ENCODE measurements at places on chromosomes 4 and X. TPM values are rescaled to one million over a fixed set of nuclear protein-coding genes. Genes with fewer than 3 reads are reported as not detected.

- H3K36me3 ChIP-seq: no peaks in the 10 kb centered on the region
- no peaks in the 10 kb centered on the region for H3K27me3 ChIP-seq
- peak overlapping the region; percentile 81 for H3K27ac ChIP-seq
Measured at GRCh38 chrX:120485315-120485637, 16.2 kb upstream of the LAMP2 start.

GRCh38 chr4:123479944-123480343 lies 83.3 kb downstream of the SPRY1 start:
- DNase-seq: no peak
- H3K27ac ChIP-seq: no peak overlapping the region
- no peaks in the 10 kb centered on the region for H3K27me3 ChIP-seq
- H3K4me1 ChIP-seq: peaks cover 8% of the 10 kb centered on the region
- no peak overlapping the region for H3K4me3 ChIP-seq

DNA sequence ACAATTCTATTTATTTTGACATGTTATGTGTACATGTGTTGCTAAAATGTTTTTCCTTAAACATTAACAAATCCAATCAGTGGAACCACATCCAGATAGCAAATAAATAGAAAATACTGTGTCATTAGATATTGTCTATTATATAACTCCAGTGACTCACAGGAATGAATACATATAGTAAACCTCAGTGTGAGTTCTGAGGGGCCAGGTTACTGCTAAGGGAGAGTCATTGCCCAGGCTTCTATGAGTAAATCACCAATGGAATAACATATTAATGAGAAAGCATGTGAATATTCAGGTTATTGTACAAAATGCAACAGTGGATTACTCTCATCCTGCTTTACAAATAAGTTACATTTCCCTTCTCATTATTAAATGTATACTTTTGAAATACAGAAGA lies 27.2 kb downstream of the TACR3 start:
- no peaks in the 10 kb centered on the region for H3K27me3 ChIP-seq
- DNase-seq: no peak
- H3K4me1 ChIP-seq: no peaks in the 10 kb centered on the region
- H3K4me3 ChIP-seq: no peak overlapping the region
- H3K27ac ChIP-seq: no peak overlapping the region
- no peaks in the 10 kb centered on the region for H3K36me3 ChIP-seq

- H3K4me1 ChIP-seq: no peaks in the 10 kb centered on the region
- no peaks in the 10 kb centered on the region for H3K36me3 ChIP-seq
- H3K27me3 ChIP-seq: no peaks in the 10 kb centered on the region
- H3K27ac ChIP-seq: no peak overlapping the region
Measured at GRCh38 chrX:20046864-20047263, 56.0 kb upstream of the BCLAF3 start.

DNA sequence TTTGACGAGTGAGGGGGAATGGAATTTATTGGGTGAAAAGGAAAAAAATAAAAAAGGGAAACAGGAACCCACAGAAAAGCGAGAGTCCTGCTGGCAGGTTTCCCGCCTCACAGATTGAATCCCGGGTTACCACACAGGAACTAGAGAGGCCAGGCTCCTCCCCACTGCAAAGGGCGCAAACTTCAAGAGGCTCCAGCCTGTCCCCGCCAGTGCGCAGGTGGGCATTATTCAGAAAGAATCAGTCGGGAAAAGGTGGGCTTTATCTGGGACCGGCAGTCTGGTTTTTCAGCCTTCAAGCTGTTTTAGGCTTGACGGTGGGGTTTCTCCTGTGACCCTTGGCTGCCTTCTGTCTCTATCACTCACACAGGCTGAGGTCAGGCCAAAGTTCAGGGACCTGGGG lies 1496.8 kb downstream of the RPA4 start:
- H3K27me3 ChIP-seq: no peaks in the 10 kb centered on the region
- no peak for DNase-seq
- no peaks in the 10 kb centered on the region for H3K4me1 ChIP-seq
- no peak overlapping the region for H3K27ac ChIP-seq
- no peak overlapping the region for H3K4me3 ChIP-seq
- H3K36me3 ChIP-seq: no peaks in the 10 kb centered on the region

GRCh38 chr4:161936625-161937550 lies 226.9 kb downstream of the FSTL5 start:
- no peaks in the 10 kb centered on the region for H3K4me1 ChIP-seq
- H3K36me3 ChIP-seq: no peaks in the 10 kb centered on the region
- H3K27ac ChIP-seq: no peak overlapping the region

DNA sequence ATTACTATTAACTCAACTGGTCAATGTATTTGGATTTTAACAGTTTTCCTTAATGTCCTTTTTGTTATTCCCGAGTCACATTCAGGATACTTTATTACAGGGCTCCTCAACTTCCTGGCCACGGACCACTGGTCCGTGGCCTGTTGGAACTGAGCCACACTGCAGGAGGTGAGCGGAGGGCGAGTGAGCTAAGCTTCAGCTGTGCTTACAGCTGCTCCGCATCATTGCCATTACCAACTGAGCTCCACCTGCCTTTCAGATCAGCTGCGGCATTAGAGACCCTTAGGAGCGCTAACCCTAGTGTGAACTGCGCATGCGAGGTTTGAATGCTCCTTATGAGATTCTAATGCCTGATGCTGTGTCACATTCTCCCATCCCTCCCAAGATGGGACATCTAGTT lies 591.7 kb downstream of the CCSER1 start:
- no peak for DNase-seq
- no peak overlapping the region for H3K27ac ChIP-seq
- no peak overlapping the region for H3K4me3 ChIP-seq
- H3K27me3 ChIP-seq: no peaks in the 10 kb centered on the region
- no peaks in the 10 kb centered on the region for H3K4me1 ChIP-seq

- no peak overlapping the region for H3K4me3 ChIP-seq
- DNase-seq: no peak
- no peak overlapping the region for H3K27ac ChIP-seq
- no peaks in the 10 kb centered on the region for H3K36me3 ChIP-seq
Measured at GRCh38 chr4:90024519-90024918, 102.7 kb upstream of the CCSER1 start.

GRCh38 chr4:65738134-65738533 lies 67.8 kb upstream of the EPHA5 start:
- H3K4me3 ChIP-seq: no peak overlapping the region
- H3K27me3 ChIP-seq: no peaks in the 10 kb centered on the region
- H3K4me1 ChIP-seq: no peaks in the 10 kb centered on the region

GRCh38 chr4:115514675-115515074 lies 401.3 kb upstream of the NDST4 start:
- H3K36me3 ChIP-seq: no peaks in the 10 kb centered on the region
- no peak for DNase-seq
- no peak overlapping the region for H3K4me3 ChIP-seq
- no peaks in the 10 kb centered on the region for H3K4me1 ChIP-seq
- H3K27me3 ChIP-seq: no peaks in the 10 kb centered on the region

GRCh38 chr4:8433136-8433535 lies 7.4 kb downstream of the ACOX3 start:
- H3K4me1 ChIP-seq: peaks cover 30% of the 10 kb centered on the region
- H3K27ac ChIP-seq: no peak overlapping the region
- H3K27me3 ChIP-seq: no peaks in the 10 kb centered on the region
- H3K36me3 ChIP-seq: no peaks in the 10 kb centered on the region
- no peak for DNase-seq
- no peak overlapping the region for H3K4me3 ChIP-seq

DNA sequence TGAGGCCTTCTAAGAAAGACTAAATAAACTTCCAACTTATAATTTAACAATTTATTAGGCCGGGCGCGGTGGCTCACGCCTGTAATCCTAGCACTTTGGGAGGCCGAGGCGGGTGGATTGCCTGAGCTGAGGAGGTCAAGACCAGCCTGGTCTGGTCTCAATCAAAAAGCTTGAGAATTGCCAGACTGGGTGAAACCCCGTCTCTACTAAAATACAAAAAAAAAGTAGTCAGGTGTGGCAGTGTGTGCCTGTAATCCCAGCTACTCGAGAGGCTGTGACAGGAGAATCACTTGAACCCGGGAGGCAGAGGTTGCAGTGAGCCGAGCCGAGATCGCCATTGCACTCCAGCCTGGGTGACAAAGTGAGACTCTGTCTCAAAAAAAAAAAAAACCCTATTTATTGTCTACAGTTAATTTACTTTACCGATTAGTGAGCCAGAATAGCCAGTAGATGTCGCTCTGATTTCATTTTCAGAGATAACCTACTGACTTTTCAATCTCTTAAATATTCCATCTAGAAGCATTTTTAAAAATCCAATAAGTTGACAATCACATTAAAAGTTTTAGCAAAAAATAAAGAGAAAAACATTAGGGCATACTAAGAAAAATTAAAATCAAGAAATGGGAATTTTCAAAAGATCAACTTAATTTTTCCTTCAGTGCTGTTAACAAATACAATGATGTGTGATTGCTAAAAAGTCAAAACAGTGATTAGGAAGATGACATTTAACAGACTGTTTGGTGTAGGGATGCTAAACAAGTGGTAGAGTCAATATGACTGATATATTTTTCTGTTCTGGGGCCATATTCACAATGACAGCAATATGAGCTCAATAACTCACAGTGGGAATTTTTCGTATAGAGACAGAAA lies 4.3 kb upstream of the SHROOM3 start:
- H3K27me3 ChIP-seq: no peaks in the 10 kb centered on the region
- no peak overlapping the region for H3K27ac ChIP-seq
- DNase-seq: no peak
- H3K4me1 ChIP-seq: no peaks in the 10 kb centered on the region
- no peak overlapping the region for H3K4me3 ChIP-seq
- H3K36me3 ChIP-seq: no peaks in the 10 kb centered on the region

DNA sequence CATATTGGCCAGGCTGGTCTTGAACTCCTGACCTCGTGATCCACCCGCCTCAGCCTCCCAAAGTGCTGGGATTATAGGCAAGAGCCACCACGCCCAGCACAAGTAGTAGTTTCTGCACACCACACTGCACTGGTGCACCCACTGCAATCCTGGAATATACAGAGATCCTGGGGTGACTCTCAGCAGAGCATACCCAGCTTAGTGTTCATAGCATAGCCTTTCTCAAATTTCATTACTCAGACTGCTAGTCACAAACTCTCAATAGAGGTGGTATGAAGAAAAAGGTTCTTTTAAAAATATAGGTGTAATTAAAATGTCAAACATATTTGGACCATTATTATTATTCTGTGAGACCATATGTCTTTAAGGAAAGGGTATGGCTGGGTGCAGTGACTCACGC lies 6.2 kb upstream of the ARHGAP10 start:
- DNase-seq: no peak
- no peaks in the 10 kb centered on the region for H3K4me1 ChIP-seq
- H3K36me3 ChIP-seq: no peaks in the 10 kb centered on the region
- H3K4me3 ChIP-seq: no peak overlapping the region
- H3K27ac ChIP-seq: no peak overlapping the region

- no peaks in the 10 kb centered on the region for H3K4me1 ChIP-seq
- no peak overlapping the region for H3K4me3 ChIP-seq
- no peaks in the 10 kb centered on the region for H3K27me3 ChIP-seq
- H3K36me3 ChIP-seq: no peaks in the 10 kb centered on the region
- DNase-seq: no peak
Measured at GRCh38 chrX:32749070-32749469, 462.3 kb downstream of the DMD start.

DNA sequence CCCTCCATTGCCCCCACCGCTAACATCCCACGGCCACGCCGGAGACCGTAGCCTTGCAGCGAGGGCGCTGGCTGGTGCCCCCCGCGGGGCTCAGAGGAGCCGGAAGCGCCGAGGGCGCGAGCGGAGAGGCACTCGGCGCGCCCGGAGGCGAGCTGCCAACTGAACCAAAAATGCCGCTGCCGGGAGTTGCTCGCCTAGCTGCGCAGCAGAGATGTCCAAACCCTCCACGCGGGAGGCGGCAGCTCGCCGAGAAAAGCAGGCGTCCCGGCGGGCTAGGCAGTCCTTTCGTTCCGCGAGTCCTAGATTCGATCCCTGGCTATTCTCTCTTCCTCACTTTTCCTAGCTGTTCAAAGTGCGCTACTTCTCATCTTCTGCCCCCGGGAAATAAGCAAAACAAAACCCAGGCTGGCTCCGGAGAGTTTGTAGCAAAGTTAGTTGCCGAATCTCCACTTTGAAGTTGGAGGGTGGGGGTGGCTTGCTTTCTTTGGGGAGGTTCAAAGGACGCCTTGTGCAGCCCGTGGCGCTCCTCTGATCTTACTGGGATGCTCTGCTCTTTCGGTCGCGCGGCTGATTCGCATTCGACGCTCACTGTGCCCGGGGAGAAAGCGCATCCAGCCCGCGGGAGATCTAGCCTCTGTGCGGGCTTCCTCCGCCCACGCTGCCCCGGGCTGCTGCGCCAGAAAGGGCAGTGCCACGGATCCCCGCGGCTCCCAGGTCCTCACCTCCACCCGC lies 723 bp downstream of the NKX6-1 start:
- peak; percentile 74 for DNase-seq
- peak overlapping the region; percentile 65 for H3K4me3 ChIP-seq
- H3K27ac ChIP-seq: peak overlapping the region; percentile 72
- H3K4me1 ChIP-seq: no peaks in the 10 kb centered on the region
- no peaks in the 10 kb centered on the region for H3K36me3 ChIP-seq

- no peak overlapping the region for H3K4me3 ChIP-seq
- DNase-seq: no peak
- H3K4me1 ChIP-seq: no peaks in the 10 kb centered on the region
- H3K27ac ChIP-seq: no peak overlapping the region
Measured at GRCh38 chr4:61583696-61584095, 383.6 kb downstream of the ADGRL3 start.

GRCh38 chr4:98720871-98721480 lies 62.6 kb upstream of the TSPAN5 start:
- no peaks in the 10 kb centered on the region for H3K27me3 ChIP-seq
- H3K36me3 ChIP-seq: no peaks in the 10 kb centered on the region
- no peak overlapping the region for H3K27ac ChIP-seq
- no peak overlapping the region for H3K4me3 ChIP-seq

DNA sequence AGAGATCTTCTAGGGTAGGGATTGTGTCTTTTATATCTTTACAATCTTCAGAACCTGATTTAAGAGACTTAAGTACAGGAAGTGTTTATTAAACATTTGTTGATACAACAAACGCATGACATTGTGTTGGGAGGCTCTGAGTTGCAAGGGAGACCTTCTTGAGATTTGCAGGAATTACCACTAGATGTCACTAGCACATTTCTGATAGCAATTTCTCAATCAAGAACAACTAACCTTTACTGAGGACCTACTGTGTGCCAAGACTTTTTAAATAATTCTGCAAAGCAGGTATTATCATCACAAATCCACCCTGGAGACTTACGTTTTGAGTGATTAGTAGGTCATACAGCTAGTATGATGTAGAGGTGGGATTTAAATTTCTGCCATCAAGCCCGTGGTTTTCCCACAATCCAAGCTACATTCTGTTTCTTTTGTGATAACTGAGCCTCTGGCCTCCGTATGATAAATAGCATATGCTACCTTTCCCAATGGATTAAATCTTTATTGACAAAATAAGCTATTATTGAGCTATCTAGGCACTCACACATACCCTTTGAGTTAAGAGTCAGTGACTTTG lies 986.0 kb downstream of the CCSER1 start:
- H3K4me1 ChIP-seq: no peaks in the 10 kb centered on the region
- H3K36me3 ChIP-seq: no peaks in the 10 kb centered on the region
- H3K4me3 ChIP-seq: no peak overlapping the region
- no peak overlapping the region for H3K27ac ChIP-seq

Gene RTL5
- 3.4 TPM for total RNA-seq

Gene SH3TC1
- total RNA-seq: 17.8 TPM

Gene BANK1
- 1.0 TPM for total RNA-seq

Gene HSD17B13
- 0.69 TPM for total RNA-seq

Gene GPAT3
- total RNA-seq: 2.0 TPM

Gene SOX3
- total RNA-seq: not detected

Gene GLRA2
- total RNA-seq: not detected

Gene GPR119
- 1.8 TPM for total RNA-seq

Gene DRP2
- total RNA-seq: 0.06 TPM

Gene SH3RF1
- 16.5 TPM for total RNA-seq

Gene FMR1NB
- total RNA-seq: not detected

Gene MFAP3L
- total RNA-seq: 2.6 TPM
